ENCODE measurements at places on chromosomes 6 and 20.

- no peak for DNase-seq
Observed at GRCh38 chr6:116762235-116762634, 3.3 kb downstream of the FAM162B start.

DNA sequence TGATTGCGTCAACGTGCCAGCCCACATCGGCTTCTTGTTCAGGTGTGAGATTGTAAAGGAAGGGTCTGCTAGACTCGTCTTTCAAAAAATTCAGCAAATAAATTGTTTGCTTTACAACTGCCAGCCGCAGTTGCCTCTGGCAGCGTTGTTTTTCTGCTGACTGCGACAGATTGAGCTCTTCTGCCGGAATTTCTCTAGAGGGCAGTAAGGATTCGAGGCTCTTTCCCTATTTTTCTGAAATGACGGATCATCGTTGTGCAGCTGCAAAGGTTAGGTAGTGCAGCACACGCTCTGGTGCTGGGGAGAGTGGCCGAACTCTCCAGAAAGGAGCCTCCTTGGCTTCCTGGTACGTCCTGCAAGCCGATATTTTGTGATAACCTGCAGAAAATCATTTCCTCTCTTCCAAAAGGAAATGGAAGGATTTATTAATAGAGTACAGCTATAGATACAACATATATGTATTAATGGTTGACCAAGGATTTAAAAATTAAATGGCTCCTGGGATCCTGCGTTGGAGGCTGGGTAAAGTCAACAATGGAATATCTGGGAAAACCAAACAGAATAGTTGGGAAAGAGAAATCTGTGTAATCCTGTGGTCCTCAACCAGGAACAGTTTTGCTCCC is 121.9 kb upstream of the ZFP64 start:
- peak; percentile 84 for DNase-seq

DNA sequence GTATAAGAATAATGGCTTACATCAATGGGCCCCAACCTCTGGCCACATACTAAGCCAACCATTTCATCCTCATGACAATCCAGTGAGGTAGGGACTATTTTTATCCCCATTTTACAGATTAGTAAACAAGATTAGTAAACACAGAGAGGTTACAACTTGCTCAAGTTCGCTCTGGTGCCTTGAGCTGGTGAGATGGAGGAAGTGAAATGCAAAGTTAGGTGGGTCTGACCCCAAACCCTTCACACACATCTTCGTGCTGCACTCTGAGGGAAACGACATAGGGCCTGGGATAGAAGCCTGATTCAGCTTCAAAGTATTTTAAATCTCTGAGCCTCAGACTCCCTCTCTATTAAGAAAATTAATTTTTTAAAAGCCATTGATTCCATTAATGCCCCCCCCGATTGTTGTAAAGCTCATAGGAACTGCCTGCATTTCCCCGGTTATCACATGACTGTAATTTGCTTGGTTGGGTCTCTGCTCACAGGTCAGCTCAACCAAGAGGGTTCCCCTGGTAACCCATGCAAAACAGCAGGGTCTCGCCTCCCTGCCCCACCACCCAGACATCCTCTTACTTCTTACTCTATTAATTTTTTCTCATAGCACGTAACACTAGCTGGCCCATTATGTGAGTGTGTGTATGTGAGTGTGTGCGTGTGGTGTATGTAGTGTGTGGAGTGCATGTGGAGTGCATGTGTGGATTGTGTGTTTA is 221.2 kb downstream of the MAFB start:
- no peak for DNase-seq

DNA sequence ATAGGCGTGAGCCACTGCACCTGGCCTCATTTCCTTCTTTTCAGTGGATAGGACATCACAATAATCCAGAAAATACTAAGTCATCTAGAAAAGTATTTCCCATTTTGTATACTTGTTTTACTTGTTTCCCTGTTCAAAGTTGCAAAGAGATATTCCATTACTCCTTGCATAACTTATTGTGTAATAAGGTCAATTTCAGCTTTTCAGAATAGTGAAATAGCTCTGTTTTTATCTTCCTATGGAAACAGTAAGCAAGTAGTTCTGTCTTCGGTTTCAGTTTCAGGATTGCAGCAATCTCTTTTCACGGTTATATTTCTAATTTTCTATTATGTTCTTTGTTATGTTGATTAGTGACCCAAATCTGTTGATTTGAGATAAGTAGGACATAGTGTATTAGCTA is 6.0 kb downstream of the STX11 start:
- DNase-seq: no peak

GRCh38 chr6:41275489-41275888 is 11.0 kb downstream of the TREM1 start:
- no peak for DNase-seq

GRCh38 chr6:135181333-135182070 is 394 bp downstream of the MYB start:
- peak; percentile 63 for DNase-seq

GRCh38 chr6:439641-440167 is 48.2 kb downstream of the IRF4 start:
- DNase-seq: peak; percentile 62

DNA sequence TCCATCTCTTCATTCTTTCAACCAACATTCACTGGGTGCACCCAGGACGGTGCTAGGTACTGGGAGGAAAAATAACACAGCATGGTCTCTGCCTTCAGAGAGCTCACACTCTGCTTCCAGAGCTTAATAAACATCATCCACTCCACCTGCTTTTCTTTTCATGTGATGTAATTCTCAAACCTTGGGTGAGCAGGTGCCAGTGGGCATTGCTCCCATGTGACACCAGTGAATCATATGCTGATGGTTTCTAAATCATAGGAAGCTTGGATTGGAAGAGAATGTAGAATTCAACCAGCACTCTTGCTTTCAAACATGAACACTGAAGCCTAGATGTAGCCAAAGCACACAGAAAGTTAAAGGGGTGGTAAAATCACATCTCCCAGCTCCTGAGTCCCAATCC is 189.8 kb downstream of the FOXA2 start:
- no peak for DNase-seq

DNA sequence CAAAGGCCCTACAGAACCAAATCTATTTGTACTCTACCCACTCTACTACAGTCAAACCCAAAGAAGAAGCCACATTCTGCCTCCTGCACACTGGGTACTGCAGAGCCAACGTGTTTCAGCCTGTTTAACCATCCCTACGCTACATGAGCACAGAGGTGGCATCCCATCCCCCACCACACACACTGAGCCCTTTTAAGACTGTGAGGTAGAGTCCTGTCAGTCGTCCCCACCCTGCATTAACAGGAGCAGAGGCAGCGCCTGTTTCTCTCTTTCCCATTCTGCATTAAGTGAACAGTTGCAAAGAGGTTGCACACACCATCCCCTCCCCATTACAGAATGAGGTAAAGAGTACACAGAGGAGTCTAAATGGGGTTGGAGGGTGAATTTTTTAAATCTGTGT is 5.2 kb upstream of the RSPH4A start:
- no peak for DNase-seq

- DNase-seq: peak; percentile 38
Observed at GRCh38 chr6:54267798-54268197, 40.4 kb upstream of the TINAG start.

- peak; percentile 49 for DNase-seq
Observed at GRCh38 chr6:453152-453551, 61.6 kb downstream of the IRF4 start.

- DNase-seq: no peak
Observed at GRCh38 chr20:32037929-32038328, 14.1 kb upstream of the HCK start.

DNA sequence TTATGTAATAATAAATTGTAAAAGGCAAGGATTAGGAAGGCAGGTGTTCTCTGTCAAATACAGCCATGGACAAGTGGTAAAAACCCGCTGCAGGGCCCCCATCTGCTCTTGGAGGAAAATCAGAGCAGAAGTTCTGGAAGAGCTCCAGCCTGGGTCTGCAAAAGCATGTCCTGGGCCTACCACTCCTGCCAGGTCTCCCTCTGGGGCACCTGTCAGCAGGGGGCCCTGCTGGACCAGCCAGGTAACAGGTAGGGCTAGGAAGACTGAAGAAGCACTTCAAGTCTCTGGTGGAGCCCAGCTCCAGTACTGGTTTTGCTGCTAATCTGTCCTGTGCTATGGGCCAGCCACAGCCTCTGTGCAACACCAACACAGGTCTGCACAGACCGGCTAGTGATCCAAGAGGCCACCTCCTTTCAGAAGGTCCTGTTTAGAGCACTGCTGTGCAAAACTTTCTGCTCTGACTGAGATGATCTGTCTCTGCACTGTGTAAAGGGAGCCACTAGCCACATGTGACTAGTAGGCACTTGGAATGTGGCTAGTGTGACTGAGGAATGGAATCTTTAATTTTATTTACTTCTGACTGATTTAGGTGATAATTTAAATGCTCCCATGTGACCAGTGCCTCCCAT is 30.2 kb downstream of the RRBP1 start:
- no peak for DNase-seq

All from brain (organoid and tissue), 16 donors.